ENCODE measurements at places on chromosomes 5 and 9.
A peak's percentile ranks its signal among the peaks of the same experiment; 100 is the strongest.

DNA sequence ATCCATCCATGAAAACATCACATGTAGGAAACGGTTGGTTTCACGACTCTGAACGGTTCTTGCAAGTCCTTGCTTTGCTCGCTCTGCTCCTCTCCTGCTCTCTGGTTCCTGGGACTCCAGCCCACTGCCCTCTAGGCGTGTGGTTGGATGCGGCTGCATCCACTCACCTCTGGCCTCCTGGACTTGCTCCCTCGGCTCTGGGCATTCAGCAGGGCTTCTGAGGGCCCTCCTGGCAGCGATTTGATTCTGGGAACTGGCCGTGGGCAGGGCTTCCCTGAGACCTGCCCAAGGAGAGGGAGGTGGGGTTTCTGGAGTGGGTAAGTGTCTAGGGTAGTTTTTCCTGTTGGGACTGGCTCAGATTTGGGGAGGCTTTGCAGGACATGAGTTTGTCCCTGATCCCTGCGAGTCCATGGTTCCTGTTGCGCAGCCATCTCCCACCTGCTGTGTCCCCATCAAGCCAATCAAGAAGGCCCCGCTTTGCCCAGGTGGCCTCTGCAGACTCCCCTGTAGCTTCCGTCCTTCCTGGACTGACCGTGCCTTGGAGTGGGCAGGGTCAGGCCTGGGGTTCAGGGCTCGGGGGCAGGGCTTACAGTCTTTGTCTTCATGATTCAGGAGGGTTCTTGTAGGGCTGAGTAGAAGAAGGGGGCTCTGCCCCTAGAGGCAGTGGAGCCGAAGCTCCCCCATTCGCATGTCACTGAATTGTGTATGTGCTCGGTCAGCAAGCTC, 192.3 kb downstream of the CACNA1B start:
- no peak for DNase-seq

DNA sequence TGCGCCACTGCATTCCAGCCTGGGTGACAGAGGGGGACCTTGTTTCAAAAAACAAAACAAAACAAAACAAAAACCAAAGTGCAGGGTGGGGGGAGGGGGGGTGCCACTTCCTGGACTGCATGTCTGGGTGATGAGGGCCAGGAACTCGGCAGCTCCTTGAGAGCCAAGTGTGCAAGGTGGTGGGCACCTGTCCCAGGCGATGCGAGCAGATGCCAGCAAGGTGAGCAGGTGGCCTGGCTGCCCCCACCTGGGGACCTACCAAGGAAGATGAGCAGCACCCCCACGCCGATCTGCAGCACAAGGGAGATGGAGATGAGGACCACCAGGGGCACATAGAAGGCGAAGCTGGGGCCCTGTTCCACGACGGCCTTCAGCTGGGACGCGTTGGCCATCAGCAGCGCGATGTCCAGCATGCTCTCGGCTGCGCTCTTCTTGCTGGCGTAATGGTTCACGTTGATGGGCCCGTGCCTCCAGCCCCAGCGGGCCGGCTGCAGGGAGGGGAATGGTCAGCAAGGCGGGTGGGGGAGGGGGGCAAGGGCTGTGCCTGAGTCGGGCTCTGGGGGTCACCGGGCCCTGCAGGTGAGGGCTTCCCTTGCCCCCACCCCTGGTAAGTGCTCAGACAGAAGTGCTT, 7.8 kb downstream of the NINJ1 start:
- no peak for DNase-seq

DNA sequence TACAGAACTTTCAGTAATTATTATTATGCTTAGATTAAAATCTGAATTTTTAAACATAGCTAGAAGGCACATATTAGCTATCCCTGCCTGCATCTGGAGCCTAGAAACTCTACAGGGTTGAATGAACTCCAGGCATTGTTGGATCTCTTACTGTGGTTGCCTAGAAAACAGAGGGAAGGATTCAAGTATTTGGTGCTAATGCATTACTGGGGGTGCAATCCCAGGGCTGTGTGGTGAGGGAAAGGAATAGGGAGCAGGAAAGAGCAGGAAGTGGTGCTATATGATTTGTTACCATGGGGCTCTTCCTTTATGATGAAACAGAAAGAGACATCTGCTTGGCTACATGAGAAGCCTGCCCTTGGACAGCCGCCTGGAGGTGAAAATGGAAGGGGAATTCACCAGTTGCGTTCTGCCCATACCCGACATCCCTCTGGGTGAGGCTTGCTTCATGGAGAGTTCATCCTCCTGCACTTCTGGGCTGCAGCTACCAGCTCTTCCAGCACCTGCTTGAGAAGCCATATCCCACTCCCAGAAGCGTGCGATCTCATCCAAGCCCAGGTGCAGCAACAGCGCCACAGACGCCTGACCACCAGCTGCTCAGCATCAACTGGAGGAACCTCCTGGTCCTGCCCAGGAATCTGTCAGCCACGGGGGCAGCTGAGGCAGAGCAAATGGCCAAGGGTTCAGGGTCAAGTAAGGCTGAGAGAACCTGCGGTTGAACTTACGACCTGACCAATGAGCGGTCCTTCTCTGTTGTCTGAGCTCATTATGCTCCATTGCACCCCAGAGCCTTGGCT, 362.8 kb downstream of the SEMA5A start:
- no peak for DNase-seq

- DNase-seq, result no peak
These were observed 260.7 kb upstream of the KCNN2 start for GRCh38 chr5:114101153-114101552.

- DNase-seq, result no peak
These were observed 16.0 kb upstream of the SARDH start for GRCh38 chr9:133754187-133754586.

GRCh38 chr5:131194725-131195124, 24.0 kb downstream of the LYRM7 start:
- no peak for DNase-seq

DNA sequence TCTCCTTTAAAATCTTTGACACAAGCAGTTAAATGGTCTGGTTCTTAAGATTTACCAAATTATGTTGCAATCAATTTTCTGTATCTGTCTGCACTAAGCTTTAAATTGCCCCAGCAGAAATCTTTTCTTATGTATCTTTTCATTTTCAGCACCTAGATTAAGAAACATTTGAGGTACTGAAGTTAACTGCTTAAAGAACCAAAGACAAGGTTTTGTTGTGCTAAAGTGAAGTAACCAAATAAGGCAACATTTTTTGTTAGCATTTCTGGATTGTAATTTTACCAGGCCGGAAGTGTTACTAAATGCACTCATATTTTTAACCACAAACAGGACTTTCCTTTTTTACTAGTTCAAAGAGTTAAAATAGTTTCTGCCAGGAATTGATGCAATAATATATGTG, 24.1 kb upstream of the MTAP start:
- no peak for DNase-seq

GRCh38 chr5:150377964-150378694, 20.6 kb downstream of the TCOF1 start:
- DNase-seq, result no peak

GRCh38 chr5:158320178-158320674, 461.3 kb upstream of the CLINT1 start:
- DNase-seq, result no peak

- peak; percentile 16 for DNase-seq
These were observed 55.8 kb downstream of the PHAX start for GRCh38 chr5:126656401-126657007.

- peak; percentile 47 for DNase-seq
These were observed 2.2 kb downstream of the CPEB4 start for GRCh38 chr5:173890195-173890991.

DNA sequence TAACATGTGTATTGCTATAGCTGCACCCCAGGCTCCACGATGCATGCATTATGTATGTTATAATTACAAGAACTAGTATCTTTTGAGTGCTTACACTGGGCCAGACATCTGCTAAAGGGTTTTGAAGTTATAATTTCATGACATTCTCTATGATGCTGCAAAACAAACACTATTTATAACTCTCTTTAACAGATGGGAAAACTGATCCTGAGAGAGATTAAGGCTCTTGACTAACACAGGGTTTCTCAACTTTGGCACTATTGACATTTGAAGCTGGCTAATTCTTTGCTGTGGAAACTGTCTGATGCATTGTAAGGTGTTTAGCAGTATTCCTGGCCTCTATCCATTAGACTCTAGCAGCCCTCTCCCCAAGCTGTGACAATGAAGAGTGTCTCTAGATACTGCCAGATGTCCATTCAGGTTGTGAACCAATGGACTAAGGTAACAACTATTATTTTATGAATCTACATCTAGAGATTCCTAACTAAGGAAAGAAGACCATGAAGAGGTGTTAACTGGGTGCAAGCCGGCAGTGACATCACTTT, 258.6 kb downstream of the ASTN2 start:
- DNase-seq, result no peak

DNA sequence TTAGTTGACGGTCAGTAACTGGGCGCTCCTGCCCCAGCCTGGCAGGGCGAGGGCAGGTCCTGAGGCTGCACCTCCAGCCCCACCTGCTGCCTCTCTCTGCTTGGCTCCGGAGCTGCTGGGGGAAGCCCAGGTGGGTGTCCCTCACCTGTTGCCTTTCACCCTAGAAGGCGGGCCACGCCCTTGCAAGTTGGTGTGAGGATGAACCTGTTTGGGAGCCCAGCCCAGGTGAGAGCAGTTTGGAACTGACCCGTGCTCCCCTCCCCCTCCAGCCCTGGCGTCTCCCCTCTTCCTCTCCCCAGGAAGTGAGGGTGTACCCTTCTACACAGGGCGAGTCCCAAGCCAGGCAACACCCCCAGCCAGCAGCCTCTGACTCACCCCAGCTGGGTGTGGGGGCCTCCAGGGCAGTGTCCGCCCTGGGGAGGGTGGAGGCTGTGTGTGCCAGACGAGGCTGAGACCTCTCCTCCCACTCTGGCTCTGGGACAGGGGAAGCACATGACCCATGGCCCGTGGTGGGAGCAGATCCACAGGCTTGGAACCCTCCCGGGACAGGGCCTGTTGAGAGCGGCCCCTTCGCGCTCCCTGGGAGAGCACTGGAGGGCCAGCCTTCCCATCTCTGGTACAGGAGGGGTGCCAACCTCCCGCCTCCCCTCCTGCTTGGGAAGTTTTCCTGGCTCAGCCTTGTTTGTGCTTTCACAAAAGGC, 10.4 kb downstream of the LRRC8A start:
- no peak for DNase-seq

DNA sequence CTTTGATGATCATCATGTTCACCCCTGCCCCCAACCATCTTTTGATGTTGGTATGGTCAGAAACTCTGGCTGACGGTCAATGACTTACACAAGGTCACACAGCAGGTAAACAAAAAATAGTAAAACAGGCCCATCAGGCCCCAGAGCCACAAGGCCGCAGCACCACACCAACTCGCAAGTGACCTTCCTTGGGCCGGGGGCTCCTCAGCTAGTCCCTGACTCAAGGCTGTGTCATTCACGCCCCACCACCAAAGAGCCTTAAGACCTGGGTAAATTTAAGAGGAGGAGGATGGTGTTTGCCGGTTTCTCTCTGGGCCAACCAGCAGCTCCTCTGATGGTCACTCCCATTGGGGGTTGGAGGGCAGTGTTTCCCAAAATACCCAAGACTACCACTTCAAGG, 55.8 kb downstream of the PSMB7 start:
- DNase-seq, result no peak

DNA sequence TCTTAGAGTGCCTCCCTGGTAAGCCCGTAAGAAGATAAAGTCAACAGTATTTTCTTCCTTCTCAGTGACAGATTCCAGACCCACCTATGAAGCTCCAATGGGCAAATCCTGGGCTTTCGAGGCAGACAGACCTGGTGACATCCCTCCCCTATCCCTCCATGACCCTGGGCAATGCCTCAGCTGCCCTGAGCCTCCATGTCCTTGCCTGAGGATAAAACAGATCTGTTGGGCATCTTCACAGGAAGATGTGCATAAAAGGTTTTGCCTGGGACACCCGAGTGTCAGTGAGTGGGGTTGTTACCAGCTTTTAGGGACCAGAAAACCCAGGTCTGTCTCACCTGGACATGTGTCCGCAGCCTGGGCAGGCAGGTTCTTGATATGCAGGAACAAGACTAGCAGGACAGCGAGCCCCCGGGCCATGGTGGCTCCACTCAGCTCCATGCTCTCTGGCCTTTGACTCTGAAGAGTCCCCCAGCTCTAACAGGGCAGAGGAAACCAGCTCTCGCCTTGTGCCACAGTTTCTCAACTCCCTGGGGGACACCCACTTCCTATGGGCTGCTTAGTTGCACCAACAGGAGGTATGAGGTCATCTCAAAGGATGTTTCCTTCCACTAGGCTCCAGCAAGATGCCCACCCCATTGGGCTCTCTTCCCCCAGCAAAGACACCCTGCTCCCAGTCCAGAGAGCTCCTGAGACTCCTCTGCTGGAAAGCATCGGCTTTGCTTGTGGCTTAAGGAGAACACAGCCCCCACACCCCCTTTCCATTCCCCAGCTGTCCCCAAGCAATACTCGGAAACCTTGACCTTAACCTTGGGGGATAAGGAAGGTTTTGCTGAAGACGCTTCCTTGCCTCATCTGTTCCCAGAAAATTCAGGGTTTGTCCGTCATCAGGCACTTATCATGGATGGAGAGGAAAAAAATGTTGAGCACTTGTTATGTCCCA, at the start of gene FCN1:
TSS of gene FCN1 (minus strand) at position 482 of the 943 bp plus-strand sequence. CDS start at position 441, 41 bp downstream.
- no peak for DNase-seq

Measured in NCI-H748 treated with DMSO at 0.1 percent for 48 hours (cell line).